ENCODE measurements at places on chromosomes 11 and 22. TPM values are rescaled to one million over a fixed set of nuclear protein-coding genes. Genes with fewer than 3 reads are reported as not detected.

DNA sequence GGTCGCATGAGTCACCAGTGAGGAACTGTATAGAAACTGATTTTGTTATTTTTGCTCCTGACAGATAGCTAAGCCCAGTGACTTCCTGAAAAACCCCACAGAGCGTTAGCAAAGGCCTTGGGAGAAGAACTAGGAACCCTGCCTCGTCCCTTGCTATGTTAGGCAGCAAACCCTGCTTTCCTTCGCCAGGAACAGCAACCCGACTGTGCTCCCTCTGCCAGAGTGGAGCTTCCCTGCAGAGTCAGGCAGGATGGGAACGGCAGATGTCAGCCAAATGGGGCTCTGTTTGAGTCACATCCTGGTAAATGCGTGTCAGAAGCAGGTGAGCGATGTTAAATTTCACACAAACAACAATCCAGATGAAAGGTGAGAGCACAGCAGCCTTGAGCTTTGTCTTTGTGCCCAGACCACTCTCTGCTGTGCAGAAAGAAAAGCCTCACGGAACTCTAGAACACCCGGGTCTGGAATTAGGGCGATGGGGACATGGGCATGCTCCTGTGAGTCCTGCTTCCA, 186.6 kb downstream of the ADAMTS15 start:
- no peak for DNase-seq

DNA sequence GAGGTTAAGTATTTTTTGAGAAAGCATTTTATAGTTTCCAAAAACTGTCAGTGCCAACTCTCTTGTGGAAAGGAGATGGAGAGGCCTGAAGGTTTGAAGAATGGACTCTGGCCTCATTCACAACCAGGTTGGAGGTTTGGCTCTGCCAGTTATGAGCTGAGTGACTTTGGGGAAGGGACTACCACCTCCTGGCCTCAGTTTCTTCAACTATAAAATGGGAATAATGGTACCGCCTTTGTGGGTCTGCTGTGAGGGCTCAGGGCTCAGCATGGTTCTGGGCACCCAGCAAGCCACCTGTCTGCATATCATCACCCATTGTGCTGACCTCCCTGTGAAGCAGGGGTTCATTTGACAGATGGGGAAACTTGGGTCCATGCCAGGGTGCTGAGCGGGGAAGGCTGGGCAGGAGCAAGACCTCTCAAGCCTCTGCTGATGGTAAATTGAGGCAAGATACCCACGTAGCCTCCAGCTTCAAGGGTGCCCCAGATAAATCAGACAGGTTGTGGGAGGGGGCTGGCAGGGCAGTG, 3.5 kb upstream of the LIF start:
- DNase-seq: no peak

DNA sequence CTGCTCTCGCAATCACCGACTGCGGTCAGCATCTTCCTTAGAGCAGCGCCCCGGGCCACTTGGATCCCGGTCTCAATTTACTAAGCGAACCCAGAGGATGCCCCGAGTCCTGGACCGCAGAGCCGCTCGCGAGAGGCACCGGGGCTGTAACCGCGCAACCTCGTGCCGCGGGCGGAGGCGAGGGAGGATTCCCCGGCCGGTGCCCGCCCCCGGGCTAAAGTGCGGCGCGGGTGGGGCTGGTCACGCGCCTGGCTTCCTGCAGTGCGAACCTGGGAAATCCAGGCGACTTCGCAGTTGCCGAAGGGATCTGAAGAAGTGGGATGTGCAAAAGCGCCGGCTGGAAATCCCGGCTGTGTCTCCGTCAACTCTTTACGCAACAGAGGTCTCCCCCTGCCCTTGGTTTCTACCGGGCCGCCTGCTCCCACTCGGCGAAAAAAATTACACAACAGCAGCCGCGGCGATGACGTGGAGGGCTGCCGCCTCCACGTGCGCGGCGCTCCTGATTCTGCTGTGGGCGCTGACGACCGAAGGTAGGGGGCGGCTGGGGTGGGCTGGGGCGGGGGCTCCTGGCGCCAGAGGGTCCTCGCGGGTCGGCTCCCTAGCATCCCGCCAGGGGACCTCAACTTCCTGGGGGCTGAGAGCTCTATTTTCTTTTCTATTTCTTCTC, at the start of gene NCR3LG1:
TSS of gene NCR3LG1 (plus strand) at position 291 of the 667 bp plus-strand sequence. CDS start at position 461, 170 bp downstream.
- no peak for DNase-seq

Gene MS4A5
- not detected for total RNA-seq

Gene DRD2
- total RNA-seq: not detected

DNA sequence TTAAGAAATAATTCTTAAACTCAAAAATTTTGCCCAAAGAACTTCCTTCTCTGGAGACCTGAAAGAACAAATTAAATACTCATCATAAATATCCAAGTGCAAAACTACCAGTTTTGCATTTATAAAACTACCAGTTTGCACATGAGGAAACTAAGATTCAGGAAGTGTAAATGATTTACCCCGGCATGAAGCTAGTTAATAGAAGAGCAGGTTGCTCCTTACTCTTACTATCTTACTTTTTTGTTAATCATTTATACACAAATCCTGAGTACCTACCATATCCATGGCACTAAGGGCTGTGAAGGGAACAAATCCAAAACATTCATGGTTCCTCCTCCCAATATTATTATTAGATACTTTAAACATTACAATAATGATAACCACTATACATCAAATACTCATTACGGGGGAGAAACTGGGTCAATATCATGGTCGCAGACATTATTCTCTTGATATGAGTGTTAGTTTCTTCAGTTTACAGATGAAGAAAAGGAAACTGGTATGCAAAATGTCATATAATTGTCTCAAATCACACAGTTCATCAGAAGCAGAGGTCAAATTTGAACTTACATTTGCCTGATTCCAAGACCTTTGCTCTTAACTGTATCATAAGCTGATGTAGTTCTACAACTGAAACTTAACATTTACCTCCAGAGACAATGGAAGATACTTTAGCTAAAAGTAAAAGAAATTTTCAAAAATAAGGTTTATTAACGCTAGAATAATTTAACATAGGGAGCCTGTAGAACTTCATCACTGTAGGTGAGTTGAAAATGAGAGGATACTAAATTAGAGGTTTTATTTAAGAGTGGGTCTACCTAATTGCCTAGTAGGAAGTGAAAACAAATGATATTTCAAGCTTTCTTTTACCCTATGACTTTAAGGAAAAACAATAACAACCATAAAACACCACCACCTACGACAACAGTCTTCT, 74.5 kb downstream of the FAM76B start:
- no peak for DNase-seq

DNA sequence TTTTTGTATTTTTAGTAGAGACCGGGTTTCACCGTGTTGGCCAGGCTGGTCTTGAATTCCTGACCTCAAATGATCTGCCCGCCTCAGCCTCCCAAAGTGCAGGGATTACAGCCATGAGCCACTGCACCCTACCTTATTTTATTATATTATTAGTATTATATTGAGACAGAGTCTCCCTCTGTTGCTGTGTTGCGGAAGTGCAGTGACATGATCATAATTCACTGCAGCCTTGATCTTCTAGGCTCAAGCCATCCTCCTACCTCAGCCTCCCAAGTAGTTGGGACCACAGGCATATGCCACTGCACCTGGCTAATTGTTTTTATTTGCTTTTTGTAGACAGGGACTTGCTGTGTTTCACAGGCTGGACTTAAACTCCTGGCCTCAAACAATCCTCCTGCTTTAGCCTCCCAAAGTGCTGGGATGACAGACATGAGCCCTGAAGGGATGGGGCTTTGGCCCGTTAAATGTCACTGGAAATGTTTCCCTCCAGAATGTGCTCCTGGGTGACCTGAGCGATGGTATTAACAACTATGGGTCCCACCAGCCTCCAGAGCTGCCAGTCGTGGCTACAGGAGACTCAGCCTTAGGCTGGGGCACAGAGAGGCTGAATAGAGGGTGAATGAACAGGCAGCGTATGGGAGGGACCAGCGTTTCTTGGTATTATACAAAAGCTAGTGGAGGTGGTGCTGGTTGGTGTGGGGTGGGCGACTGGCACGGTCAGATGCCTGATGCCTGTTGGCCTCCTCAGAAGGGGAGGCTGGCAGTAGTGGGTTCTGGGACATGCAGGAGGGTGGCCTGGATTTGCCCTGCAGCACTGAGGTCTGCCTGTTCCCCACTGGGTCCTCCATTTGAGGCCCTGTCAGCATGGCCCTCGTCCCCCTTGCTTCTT, 7.3 kb downstream of the TANGO2 start:
- DNase-seq: no peak

DNA sequence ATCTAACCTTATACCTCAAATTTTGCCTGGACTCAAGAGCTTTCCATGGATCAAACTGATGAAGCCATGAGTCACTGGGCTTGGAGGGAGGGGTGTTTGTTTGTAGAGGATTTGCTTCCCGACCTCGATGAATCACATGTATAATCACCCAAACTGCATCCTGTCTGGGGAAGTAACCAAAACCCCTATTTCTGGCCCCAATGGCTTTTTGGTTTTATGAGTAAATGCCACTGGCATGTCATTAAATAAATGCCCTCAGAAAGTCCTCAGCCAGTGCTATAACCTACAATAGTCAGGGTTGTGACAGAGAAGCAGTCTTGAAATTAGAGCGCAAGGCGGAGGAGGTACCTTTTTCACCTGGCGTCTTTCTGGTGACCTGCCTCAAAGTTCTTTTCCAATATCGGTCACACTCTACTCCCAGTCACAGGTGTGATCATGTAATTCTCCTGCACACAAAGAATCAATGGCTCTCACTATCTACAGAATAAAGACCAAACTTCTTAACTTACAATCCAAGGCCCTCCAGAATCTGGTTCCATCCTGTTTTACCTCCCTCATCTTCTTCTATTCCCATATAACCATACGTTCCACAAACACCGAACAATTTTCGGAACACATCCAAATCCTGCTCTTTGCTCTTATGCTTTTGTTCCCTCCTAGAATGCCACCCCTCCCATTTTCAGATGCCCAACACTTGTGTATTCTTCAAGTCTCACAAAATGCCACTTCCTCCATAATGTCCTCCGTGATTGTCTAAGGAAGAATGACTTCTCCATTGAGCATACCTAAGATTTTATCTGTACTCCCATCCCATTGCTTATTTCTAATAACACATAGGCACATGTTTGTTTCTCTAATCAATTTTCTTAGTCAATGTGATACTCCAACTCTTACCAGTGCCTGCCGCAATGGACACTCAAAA, 81.3 kb upstream of the BLID start:
- DNase-seq: no peak

Measured in chondrocyte (in vitro differentiated cells).